ENCODE measurements at places on chromosomes 6 and 20. TPM values are rescaled to one million over a fixed set of nuclear protein-coding genes. Genes with fewer than 3 reads are reported as not detected.

Gene CTSA
- total RNA-seq: 151 TPM

Gene TAP2
- 5.0 TPM for total RNA-seq

Gene SIRPB1
- total RNA-seq: 2.2 TPM

Gene MYLK2
- not detected for total RNA-seq

Gene UBE3D
- 9.2 TPM for total RNA-seq

Gene PXDC1
- total RNA-seq: 86.7 TPM

Gene MTFR2
- 0.22 TPM for total RNA-seq

Gene COL12A1
- 404 TPM for total RNA-seq

Gene GABRR1
- total RNA-seq: not detected

Gene DLK2
- 0.57 TPM for total RNA-seq

Gene CRISP3
- not detected for total RNA-seq

Gene HCRTR2
- not detected for total RNA-seq

Gene CST5
- total RNA-seq: not detected

Gene DST
- 263 TPM for total RNA-seq

Gene LZTS3
- total RNA-seq: 6.3 TPM

Gene BPHL
- 15.6 TPM for total RNA-seq

Gene PROKR2
- not detected for total RNA-seq

Gene PM20D2
- 5.7 TPM for total RNA-seq

Gene LY6G6F
- not detected for total RNA-seq

Gene DUSP15
- not detected for total RNA-seq

Gene TUBE1
- total RNA-seq: 31.5 TPM

Gene CCN2
- total RNA-seq: 283 TPM

Gene KHDC1
- total RNA-seq: 3.3 TPM

Gene TAPBP
- total RNA-seq: 134 TPM

Gene C6orf120
- 57.8 TPM for total RNA-seq

Gene ARMC12
- total RNA-seq: not detected

Gene MYB
- 0.43 TPM for total RNA-seq

Gene CST7
- total RNA-seq: not detected

Gene FOXQ1
- total RNA-seq: 5.0 TPM

Gene HLA-F
- total RNA-seq: 14.7 TPM

Gene SLC26A8
- total RNA-seq: not detected

Gene PRICKLE4
- total RNA-seq: 0.86 TPM

Gene PRKN
- total RNA-seq: not detected

Gene SLPI
- not detected for total RNA-seq

Gene CCM2L
- not detected for total RNA-seq

Gene RIPOR2
- 0.22 TPM for total RNA-seq

Gene PRIM2
- total RNA-seq: 61.8 TPM

Gene TAAR9
- not detected for total RNA-seq

Gene C20orf204
- total RNA-seq: 0.88 TPM

Gene RIMS1
- total RNA-seq: not detected

Gene METTL24
- not detected for total RNA-seq

Gene TRAPPC3L
- total RNA-seq: under 0.01 TPM

Gene ZNF311
- 0.43 TPM for total RNA-seq

Gene SEMG1
- not detected for total RNA-seq

Gene DSTN
- 372 TPM for total RNA-seq
